ENCODE measurements at places on chromosomes 11 and 22.

- peak; percentile 22 for DNase-seq
These were observed 37.2 kb downstream of the MUC5B start for GRCh38 chr11:1260023-1260501.

- peak; percentile 66 for DNase-seq
These were observed 55.3 kb upstream of the CCDC188 start for GRCh38 chr22:20205964-20206708.

DNA sequence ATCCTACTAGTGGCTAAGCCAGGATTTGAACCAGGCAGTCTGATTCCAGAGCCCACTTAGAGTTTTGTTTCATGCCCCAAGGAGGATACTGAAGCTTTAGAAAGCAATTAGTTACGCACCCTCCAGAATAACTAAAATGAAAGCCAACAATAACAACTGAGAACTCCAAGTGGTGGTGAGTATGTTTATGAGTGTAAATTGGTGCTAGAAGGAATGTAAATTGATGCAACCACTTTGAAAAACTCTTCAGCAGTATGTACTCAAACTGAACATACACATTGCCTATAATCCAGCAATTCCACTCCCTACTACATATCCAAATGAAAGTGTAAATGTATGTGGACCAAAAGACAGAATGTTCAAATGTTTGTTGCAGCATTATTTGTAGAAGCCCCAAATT is 6.7 kb upstream of the ARL14EP start:
- no peak for DNase-seq

- no peak for DNase-seq
These were observed 35.4 kb downstream of the MOB2 start for GRCh38 chr11:1450949-1451710.

GRCh38 chr11:46049325-46049897 is 71.8 kb downstream of the PHF21A start:
- DNase-seq, result no peak

- no peak for DNase-seq
These were observed 85.5 kb downstream of the CDKN1C start for GRCh38 chr11:2799881-2800654.

DNA sequence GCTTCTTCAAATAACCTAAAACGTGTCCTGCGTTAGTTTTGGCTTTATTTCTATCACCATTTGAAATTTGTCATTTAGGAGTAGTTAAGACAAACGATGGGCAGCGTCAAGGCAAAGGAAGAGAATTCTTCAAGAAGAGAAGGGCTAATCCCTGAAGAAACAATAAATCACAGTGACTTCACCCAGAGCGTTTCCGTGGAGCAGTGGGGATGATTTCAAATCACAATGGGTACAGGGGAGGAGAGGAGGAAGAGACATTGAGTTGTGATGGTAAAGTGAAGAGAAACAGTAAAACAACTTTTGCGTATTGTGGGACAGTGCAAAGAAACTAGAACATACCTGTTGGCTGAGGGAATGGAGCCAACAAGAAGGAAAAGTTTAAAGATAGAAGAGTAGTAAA is 9.7 kb downstream of the PDGFD start:
- no peak for DNase-seq

DNA sequence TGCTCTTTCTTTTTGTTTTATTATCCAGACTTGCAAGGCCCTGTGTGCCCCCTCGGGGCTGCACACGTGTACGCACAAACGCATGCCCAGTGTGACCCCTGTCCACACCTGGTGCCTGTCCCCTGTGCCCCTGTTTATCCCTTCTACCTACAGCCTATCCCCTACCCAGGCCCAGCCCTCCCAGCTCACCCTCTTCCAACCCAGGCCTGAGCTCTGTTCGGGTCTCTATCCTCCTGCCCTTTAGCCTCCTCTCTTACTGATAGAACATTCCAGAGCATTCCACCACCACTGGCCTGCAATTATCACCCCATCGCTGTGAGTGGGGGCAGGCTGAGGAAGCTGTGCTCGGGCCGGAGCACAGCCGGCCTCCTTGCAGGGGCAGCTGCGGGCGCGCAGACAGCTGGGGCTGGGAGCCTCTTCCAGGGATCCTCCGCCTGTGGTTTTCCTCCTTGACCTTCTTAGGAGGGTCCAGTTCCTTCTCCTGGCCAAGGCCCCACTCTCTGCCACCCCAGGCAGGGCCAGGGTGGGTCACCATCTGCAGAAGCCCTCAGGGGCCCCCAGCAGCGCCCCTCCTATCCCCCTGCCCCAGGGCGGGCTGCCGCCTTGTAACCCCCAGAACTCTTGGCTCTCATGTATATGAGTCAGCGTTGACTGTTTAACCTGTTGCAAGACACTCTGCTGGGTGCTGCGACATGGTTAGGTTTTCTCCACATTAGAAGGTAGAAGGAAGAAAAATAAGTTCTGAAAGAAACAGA is 41.8 kb upstream of the KCNQ1OT1 start:
- DNase-seq, result no peak

- no peak for DNase-seq
These were observed 193.6 kb downstream of the CWF19L2 start for GRCh38 chr11:107263844-107264563.

DNA sequence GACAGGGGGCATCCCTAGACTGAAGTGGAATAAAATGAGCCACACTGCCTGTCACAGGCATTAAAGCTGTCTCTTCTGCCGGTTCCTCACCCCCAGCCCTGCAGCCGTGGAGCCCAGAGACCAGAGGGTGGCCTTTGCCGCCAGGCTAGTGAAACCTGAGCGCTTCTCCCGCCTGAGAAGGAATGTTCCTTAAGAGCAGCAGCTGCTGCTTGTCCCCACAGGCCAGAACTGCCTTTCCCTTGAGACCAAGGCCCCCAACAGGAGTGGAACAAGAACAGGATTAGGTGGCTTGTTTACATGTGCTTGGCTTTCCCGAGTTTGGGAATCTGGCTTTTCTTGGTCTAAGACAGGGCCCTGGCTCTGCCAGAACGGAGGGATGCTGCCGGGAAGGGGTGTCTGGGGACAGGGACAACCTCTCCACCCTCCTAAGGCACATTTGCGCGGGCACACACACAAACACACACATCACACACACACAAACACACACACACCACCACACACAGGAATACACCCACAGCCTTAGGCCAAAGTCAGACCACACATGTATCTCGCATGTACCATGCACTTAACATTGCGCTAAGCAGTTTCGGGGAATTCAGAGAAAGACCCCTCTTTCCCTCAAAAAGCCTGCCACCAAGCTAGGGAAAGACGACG is 91.8 kb downstream of the FEZ1 start:
- DNase-seq, result no peak

DNA sequence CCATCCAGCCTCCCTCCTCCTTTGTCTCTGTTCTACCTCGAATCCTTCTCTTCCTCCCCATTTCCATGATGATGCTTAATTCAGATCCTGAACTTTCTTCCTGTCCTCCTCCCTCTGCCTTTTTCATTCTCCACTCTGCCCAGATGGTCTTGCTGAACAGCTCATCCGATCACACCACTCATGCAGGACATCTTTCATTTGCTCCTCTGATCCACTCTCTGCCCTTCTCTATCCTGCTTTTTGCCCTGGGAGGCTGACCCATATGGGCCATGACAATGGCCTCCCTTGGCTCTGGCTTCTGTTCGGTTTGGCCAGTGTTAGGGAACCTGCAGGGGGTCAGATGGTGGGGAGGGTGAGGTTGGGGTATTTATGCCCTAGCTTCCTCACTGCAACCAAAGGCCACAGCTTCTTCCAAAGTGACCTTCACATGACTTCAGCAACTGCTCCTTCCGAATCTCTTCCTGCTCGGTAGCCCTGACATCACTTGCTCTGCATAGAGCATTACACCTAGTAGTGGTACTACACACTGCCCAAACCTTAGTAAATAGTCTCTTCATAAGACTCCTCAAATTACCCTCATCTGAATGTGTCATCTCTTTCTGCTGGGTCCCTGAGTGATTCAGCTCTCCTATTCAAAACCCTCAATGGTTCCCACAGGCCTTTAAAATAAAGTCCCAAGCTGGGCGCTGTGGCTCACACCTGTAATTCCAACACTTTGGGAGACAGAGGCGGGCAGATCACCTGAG is 32.7 kb upstream of the MICAL2 start:
- no peak for DNase-seq

DNA sequence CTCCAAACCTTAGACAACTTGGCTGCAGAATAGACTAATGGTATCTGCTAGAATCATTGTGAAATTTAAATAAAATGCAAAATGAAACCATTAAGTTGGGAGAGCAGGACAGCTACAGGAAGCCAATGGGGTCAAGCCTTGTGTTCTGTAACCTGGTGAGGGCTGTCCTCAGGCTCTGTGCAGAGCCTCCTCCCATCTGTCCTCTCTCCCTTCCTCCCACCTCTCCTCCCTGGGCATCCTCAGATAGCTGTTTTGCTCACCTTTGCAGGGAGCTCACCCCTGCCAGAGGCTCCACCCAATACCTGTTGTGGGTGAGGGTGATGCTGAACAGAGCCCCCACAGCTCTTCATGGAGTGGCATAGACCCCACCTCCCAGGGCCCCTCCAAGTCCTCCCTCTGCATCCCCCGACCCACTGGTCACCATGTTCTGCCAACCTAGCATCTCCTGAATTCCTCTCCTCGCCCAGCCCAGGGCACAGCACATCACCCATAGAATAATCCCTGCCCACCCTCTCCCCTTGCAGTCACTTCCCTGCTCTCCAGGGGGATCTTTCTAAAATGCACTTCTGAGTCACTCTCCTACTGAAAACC is 100.3 kb downstream of the PDE2A start:
- no peak for DNase-seq

GRCh38 chr11:95279921-95280868 is 49.2 kb upstream of the SESN3 start:
- DNase-seq, result no peak

DNA sequence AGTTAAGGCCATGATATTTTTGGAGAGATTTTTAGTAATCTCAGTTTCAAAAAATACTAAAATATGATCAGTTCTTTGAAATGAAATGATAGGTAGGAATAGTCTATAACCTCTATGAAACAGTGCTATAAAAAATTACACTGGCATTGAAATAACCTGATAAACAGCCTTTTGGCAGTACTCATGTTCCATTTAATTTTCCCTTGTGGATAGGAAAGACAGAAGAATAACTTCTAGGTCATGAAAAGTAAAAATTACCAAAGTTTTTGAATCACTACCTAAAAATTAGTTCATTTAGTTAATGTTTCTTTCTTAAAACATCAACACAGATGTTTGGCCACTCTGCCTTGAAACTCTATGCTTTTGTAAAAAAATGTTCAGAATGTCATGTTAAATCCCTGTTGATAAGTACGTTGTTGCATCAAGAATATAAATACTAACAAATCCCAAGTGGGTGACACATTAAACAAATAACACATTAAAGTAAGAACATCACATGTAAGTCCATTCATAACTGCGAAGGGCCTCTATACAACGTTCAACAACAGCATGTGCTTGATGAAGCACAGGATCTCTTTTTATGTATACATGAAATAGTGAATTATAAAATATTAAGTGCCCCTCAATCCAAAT is 290.2 kb downstream of the SWAP70 start:
- DNase-seq, result no peak

Data from CD4-positive, alpha-beta T cell treated with Interferon gamma for 1 hour (primary cell).